ENCODE measurements at places on chromosomes 1 and 21. TPM values are rescaled to one million over a fixed set of nuclear protein-coding genes. Genes with fewer than 3 reads are reported as not detected.

The RRP1 gene
- 11.6 TPM for polyA plus RNA-seq

The INSRR gene
- not detected for polyA plus RNA-seq

The OVAAL gene
- not detected for polyA plus RNA-seq

The CELSR2 gene
- 0.77 TPM for polyA plus RNA-seq

The CLEC20A gene
- not detected for polyA plus RNA-seq

The MX1 gene
- polyA plus RNA-seq, result 58.1 TPM

The CRABP2 gene
- polyA plus RNA-seq, result not detected

The CDA gene
- polyA plus RNA-seq, result not detected

The PLA2G2F gene
- not detected for polyA plus RNA-seq

The FCAMR gene
- not detected for polyA plus RNA-seq

The S100A7 gene
- polyA plus RNA-seq, result not detected

The PRKCZ gene
- polyA plus RNA-seq, result 14.0 TPM

The NR1I3 gene
- polyA plus RNA-seq, result not detected

The ACTL8 gene
- not detected for polyA plus RNA-seq

The CLDN19 gene
- polyA plus RNA-seq, result not detected

The GPR137B gene
- 9.1 TPM for polyA plus RNA-seq
